ENCODE measurements at places on chromosomes 12 and 14.

DNA sequence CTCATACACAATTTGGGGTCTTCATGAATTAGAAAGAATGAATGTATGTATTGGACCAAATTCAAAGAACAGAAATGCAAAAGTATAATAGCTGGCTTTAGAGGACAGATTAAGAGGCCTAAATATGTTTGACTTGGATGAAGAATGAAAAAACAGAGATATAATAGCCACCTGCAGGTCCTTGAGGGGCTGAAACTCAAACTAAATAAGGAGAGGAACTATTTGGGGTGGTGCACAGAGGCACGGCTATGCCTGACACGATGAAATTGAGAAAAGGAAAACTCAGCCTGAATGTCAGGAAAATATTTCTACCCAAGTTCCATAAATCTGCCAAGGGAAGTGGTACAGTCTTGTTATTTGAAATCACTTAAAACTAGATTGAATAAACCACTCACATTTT, 222.9 kb upstream of the DDHD1 start:
- DNase-seq: no peak

DNA sequence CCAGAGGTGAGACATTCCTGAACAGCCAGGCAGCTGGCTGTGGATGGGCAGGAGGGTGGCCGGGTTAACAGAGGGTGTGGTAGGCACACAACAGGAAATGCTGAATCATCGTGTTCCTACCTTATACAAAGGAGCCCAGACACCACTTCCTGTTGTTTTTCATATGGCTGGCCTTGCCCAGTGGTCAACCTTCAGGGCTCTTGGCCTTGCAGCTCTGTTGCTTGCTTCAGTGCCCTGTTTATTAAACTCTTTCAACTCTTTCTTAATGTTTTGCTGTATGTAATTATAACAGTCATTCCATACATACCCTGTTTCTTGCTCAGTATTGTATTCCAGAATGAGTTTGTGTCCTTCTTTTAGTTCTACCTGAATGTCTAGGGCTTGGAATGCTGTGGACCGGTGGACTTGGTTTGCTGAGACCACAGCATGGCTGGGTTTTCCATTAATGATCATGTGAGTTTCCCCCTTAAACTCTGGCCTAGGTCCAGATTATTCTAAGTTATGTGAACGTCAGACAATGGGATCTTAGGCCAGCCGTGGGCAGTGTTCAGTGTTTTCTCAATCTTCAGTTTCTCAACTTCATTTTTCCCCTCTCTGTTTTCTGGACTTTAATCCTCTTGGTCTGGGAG, 11.9 kb downstream of the CFAP54 start:
- peak; percentile 11 for DNase-seq

DNA sequence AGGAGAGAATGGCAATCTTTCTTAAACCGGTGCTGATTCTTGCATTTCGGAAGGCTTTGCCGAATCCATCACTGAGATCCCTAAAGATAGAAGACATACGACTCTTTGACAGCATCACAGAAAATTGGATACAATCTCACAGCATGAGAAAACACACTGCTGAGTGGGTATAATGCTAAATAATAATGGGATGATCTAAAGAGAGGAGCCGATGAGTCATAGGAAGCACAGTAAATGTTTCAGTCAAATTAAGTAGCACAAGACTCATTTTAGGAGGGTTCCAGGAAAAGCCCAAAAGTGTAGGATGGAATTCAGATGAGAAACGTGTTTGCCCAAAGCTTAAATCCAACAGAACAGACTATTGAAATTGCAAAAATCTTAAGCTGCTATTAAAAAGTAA, 81.7 kb downstream of the CPNE8 start:
- DNase-seq: no peak

- DNase-seq: no peak
Observed at GRCh38 chr14:103314496-103315277, 19.4 kb upstream of the EIF5 start.

DNA sequence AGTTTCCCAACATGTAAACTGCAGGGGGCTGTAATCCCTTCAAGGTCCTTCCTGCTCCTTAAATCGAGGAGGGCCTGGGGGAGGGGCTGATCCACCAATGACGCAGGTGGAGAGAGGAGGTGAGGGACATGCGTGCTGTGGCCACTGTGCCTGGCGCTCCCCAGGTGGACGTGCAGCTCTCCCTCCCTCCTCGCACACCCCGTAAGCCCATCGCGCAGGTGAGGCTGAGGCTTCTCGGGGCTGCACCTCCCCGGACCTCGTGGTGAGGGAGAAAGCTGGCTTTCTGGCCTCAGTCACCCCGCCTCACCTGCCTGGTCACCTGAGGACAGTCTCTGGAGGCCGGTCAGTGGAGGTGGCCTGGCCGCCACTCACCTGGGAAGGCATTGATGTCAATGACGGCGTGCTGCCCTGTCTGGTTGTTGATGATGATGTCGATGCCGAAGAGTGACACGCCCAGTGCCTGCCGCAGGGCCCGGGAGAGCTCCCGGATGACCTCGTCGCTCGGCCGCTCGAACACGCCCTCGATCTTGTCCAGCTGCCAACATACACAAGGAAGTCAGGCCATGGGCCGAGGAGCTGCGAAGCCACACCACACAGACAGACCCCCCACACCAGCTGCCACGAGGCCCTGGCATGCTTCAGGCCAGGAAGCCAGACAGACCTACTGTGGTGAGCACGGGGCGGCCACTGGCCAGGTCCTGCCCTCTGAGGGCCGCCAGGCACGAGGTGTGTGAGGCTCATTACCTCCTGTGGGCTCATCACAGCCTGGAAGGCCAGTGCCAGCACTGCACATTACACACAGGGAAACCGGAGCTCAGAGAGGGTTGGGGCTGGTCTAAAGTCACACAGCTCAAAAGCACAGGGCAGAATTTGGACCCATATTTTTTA, 23.3 kb downstream of the CHGA start:
- DNase-seq: no peak

GRCh38 chr12:153080-153746, 60.7 kb downstream of the SLC6A12 start:
- no peak for DNase-seq

GRCh38 chr14:96204151-96205058, at the start of gene BDKRB2:
TSS of gene BDKRB2 (plus strand) at chr14:96204839. CDS start at chr14:96237108, 32,269 bp downstream.
- DNase-seq: no peak

DNA sequence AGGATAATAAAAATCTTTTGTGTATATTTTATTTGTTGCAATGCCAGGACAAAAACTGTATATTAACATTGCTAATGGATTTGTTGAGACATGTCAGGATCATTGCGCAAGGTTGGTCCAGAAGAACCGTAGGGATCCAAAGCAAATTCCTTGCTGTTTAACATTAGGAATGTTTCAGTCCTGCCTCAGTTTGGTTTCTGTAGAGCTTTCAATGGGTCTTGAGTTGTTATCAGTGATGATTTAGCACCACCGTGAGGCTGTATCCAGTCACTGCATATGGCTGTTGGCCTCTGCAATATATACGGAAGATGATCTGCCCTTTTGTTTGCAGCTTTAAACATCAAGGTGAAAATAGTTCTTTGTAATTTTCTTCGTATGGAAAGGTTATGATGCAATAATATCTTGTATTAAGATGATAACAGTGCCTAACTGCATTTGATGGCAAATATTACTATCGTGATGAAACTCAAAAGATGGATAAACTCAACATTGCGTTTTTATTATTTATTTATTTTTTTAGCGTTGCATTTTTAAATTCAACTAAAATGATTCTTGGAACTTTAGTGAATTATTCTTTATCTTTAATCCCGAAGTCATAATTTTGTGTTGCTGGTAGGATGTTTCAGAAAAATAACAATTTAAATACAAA, 231.2 kb downstream of the AKAP6 start:
- no peak for DNase-seq

- DNase-seq: peak; percentile 35
Observed at GRCh38 chr14:74362361-74362915, 14.2 kb downstream of the VRTN start.

- DNase-seq: no peak
Observed at GRCh38 chr12:53751336-53752191, at the start of gene CISTR. TSS of gene CISTR (minus strand) at chr12:53751979.

- no peak for DNase-seq
Observed at GRCh38 chr12:1640328-1641234, 11.6 kb downstream of the WNT5B start.

DNA sequence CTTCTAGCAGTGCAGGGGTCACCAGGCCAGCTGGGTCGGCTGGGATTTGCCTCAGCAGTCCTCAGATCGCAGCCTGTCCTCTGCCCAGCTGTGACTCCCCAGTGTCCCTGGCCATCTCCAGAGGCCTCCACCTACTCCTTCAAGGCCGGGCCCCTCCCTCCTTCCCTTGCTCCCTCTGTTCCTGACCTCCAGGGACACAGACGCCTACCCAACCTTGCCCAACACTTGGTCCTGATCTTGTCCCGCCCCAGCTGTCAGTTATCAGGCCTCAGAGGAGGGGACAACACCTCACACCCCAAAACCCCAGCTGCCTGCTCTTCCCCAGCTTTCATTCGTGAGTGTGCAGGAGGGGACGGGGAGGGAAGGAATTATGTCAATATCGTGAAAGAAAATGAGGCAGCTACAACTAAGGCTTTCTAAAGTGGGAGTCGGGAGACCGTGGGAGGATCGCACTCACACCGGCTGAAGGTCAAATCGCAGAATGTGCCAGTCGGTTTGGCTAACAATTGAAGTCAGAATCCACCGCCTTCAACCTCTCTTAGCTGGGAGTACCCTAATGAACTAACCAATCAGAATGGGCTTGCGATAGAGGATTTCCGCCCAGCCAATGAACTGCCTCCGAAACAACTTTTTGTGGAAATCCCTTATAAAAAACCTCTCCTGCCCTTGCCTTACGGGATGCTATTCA, 9.4 kb upstream of the PLBD2 start:
- DNase-seq: no peak

- no peak for DNase-seq
Observed at GRCh38 chr12:4164559-4165558, 108.7 kb upstream of the CCND2 start.

DNA sequence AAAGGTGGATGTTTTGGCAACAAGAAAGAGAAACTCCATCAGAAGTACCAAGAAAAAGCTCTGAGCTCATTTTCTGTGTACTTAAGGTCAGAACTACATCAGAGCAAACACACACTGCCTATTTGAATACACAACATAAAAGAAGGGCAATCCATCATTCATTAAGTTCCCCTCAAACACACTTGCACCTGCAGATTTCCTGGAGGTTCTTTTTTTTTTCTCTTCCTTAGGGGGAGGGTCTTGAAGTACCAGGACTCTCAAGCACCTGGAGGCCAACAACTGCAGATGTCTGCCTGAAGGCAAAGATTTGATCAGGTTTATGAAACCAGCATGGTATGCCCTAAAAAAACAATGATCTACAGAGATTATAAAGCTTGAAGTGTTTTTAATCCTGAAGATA, 26.1 kb upstream of the PTHLH start:
- no peak for DNase-seq

GRCh38 chr14:92641306-92641705, 107.1 kb downstream of the LGMN start:
- no peak for DNase-seq

- no peak for DNase-seq
Observed at GRCh38 chr12:76848132-76848531, 30.7 kb downstream of the CSRP2 start.

DNA sequence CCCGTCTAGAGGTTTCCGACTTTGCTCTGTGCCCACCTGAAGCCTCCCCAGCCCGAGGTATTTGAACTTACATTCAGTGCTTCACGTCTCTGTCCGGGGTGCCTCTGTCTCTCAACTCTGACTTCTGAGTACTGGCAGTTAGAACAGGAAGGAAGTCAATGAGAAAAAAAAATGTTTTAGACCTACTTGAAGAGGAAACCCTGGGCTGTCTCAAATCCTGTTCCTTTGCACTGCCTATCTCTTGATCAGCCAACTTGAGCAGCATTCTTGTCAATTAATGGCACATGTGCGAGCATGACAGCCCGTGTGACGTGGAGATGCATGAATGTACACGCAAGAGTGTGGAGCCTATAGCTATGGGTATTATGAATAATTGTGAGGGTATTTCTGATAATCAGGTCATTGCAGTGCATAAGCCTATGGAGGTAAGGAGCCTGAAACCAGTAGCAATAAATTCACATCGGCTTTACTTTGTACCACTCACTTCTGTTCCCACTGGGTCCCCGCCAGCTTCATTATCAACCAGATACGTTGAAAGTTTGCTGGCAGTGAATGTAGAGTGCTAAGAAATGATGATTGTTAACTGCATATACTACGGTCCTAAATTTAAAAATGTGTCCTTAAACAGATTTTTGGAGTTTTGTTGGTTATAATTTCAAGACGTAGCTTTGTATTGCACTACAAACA, at the start of gene ARHGDIB:
TSS of gene ARHGDIB (minus strand) at position 136 of the 687 bp plus-strand sequence. CDS start 10,889 bp downstream, outside the sequence.
- DNase-seq: peak; percentile 82

DNA sequence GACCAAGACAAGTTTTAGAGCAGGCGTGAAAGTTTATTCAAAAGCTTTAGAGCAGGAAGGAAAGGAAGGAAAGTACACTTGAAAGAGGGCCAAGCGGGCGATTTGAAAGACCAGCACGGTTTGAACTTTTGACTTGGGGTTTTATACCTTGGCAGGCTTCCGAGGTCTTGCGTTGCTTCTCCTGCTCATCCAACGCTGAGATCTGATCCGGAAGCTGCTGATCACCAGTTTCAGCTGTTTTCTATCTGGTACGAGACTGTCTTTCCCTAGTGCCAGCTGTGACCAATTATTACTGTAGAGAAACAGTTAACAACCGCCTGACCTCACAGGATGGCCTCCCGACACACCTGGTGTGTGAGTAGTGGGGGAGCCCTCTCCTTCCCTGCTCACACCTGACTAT, 20.6 kb upstream of the SNRPF start:
- no peak for DNase-seq

- no peak for DNase-seq
Observed at GRCh38 chr14:42047421-42048055, 440.9 kb downstream of the LRFN5 start.

GRCh38 chr14:60151715-60152114, 13.5 kb downstream of the DHRS7 start:
- DNase-seq: peak; percentile 47

GRCh38 chr12:57846285-57846576, 298 bp downstream of the CTDSP2 start:
- no peak for DNase-seq

DNA sequence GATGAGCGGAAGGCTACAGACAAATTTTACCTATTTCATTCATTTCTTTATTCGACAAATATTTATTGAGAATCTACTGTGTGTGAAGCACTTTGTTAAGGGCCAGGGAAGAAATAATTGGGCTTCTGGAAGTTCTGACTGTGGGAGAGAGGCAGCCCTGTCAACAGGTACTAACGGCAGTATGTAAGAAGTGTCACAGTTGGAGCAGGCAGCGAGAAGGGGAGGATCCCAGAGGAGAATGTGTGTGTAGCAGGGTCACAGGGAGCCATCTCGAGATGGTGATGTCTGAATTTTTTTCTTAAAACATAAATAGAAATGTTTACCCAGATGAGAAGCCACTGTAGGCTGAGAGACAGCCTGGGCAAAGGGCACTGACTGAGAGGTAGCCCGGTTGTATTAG, 163.3 kb upstream of the SLC38A2 start:
- no peak for DNase-seq

DNA sequence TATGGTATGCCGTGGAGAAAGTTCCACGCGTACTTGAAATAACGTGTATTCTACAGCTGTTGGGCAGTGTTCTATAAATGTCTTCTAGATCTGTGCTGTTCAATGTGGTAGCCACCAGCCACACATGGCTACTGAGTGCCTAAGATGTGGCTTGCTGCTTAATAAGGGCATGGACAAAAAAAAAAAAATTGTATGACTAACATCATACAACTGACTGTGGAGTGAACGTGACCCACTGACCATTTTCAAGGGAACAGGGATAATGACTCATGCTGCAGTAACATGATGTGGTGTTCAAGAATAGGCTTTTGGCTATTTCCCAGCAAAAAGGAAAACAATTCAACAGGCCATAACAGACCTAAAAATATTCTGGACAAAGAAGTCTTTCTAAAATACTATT, 13.0 kb downstream of the ATG14 start:
- no peak for DNase-seq
